ENCODE measurements at places on chromosomes 3 and 15.

GRCh38 chr3:149545049-149545448 is 70.6 kb downstream of the TM4SF4 start:
- no peak for DNase-seq

- no peak for DNase-seq
Measured at GRCh38 chr3:7190095-7190494, 329.2 kb downstream of the GRM7 start.

DNA sequence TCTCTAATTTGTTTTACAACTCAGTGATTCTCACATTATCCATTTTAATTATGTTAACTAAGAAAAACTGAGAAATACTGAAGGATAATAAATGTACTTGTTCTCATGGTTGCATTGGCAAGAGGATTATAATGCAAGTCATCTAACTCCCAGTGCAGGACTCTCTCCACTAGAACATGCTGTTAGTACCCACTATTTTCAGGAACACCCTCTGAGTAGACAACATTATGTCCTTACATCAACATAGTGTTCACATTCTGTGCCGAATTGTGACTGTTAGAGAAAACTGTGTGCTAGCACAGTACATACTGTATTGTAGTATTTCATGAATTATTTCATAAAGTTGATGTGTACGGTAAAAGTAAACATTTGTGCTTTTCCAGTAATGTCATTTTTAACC is 80.1 kb downstream of the LEKR1 start:
- no peak for DNase-seq

DNA sequence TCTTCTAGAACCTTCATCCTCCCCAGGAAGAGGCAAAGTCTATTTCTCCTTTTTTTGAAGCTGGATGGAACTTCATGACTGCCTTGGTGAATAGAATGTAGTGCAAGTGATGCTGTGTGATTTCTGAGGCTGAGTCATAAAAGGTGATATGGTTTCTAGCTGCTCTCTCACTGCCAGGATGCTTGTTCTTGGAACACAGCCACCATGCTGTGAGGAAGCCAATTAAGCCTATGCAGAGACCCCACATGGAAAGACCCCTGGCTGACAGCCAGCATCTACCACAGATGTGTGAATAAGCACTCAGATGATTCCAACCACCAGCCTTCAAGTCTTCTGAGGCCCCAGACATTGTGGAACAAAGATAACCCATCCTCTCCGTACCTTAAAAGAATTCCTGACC is 57.0 kb downstream of the ISL2 start:
- DNase-seq, result no peak

DNA sequence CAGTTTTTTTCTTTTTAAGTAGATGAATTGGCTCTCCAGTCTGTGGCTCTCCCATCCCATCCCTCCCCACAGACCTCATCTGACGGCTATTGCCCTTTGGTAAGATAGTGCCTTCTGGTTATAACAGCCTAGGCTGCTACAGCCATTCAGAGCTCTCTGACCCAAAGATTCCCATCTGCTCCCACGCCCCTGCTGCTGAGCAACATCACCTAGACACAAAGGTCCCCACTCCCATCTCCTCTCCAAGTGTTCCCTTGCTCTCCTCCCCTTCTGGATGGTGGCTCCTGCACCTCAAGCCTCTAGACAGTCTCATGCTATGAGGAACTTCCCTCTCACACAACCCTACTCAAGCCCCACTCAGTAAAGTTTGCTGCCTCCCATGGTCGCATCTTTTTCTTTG is 23.7 kb downstream of the FBXW12 start:
- DNase-seq, result no peak

GRCh38 chr3:157128771-157129681 is 30.9 kb downstream of the CCNL1 start:
- no peak for DNase-seq

DNA sequence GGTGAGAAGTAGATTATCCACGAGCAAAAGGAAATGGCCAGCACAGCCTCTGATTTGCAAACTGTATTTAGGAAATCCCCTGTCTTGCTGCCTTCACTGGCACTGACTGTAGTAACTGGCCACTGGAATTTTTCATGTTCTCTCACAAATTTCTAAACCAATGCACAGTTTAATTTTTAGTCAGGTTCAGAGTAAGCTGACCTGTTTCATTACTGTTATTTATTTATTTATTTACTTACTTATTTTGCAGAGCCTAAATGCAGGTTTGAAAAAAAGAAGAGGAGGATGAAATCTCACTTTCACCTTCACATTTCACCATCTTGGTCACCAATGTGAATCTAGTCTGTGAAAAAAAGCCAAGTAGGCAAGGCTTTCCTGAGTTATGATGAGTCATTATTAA is 291.0 kb downstream of the PLOD2 start:
- DNase-seq, result no peak

DNA sequence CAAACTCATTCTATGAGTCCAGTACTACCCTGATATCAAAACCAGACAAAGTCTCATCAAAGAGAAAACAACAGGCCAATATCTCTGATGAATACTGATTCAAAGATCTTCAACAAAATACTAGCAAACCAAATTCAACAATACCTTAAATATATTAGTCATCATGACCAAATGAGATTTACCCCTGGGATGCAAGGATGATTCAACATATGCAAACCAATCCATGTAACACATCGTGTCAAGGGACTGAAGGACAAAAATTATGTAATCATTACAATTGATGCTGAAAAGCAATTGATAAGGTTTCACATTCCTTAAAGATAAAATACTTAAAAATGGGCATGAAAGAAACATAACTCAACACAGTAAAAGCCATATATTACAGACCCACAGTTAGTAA is 1476.9 kb downstream of the SI start:
- no peak for DNase-seq

GRCh38 chr3:177538048-177538749 is 340.9 kb upstream of the TBL1XR1 start:
- DNase-seq, result no peak

DNA sequence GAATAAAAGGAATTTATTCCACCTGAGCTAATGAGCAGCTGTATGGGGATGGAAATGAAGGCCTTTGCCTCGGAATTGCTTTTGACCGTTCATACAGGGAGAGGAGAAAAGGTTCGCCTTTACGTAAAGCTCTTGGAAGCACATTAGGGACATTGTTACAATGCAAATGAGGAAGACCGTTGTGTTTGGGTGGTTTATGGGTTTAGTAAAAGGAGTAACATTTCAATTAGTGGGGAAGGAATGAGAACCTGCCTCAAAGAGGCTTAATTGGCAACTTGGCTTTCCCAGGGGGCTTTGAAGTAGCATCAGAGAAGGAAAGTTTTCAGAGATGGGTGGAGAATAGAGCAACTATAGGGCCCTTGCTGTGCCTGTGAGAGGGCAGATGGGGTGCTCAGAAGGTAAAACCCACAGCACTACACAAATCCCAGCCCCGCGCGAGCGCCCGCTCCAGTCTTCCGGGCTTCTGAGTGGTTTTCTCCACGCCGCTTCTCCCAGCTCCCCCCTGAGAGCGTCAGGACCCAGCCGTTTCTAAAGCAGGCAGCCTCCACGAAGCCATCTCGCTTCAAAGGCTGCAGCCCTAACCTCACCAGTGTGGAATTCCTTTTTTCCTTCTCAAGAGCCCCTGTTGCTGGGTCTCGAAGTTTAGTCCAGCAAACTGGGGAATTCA is 192.0 kb upstream of the HES1 start:
- DNase-seq, result no peak

- no peak for DNase-seq
Measured at GRCh38 chr15:42141246-42141645, 15.2 kb downstream of the PLA2G4F start.

- no peak for DNase-seq
Measured at GRCh38 chr3:111588527-111588926, 6.6 kb downstream of the ZBED2 start.

DNA sequence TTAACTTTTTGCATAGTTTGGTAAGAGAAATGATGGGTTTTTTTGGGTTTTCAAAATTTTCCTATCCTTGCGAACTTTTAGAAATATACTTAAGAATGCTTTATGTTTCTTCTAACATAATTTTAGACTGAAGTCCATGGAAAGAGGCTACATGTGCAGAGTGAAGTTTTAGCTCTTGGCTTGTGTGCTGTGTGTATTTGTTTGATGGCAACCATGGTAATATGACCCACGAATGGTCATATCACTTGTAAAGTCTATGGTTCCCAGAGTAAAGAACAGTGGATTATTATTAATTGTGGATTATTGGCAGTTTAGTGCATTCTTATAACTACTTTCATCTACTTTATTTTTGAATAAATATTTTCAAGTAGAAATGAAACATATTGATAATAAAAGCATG is 124.0 kb upstream of the GOLGA6L4 start:
- DNase-seq, result no peak

DNA sequence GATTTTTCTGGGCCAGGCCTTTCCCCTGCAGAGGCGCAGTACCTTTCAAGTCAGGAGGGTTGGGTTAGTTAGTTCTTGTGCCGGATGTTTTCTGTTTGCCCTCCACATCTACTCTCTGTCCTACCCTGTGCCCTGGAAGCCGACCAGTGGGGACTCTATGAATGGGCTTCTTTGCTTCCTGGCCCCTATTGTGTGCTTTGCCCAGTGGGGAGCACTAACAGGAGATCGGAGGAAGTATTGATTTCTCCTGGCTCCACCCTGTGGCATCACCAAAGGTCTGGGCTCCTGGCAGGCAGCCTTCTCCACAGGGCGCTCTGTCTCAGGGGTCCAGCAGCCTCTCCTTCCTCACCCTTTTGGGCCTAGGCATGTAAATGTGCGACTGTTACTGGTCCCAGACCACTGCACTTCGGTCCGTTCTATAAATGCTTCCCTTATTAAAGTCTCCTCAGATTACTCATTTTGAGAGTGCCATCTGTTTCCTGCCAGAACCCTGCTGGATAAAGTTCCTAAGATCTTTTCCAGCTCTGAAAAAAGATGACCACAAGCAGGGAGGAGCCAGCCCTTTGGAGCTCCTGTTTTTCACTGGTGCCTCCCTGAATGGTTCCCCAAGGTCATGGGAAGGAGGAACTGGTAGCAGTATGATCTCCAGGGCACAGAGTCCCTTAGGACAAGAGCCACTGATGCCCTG is 44.5 kb downstream of the CTDSPL start:
- DNase-seq, result no peak

GRCh38 chr3:29171043-29171990 is 109.6 kb upstream of the RBMS3 start:
- no peak for DNase-seq

- DNase-seq, result no peak
Measured at GRCh38 chr15:50298340-50298739, 32.8 kb upstream of the HDC start.

DNA sequence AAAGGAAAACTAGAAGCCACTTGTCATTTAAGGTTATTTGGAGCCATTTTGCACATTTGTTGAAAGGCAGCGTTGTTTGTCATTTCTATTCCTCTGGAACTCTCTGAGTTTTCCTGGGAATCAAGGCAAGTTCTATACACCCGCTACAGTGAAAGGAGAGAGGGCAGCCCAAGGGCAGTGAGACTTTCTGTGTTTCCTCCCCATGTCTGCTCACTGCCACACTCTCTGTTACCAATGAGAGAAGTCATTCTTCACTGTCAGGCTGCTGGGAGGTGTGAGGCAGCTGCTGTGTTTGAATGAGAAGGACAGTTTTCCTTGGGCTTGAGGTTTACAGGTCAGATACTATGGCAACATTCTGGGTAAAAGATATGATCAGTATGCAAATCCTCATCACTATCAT is 36.0 kb downstream of the ATP13A5 start:
- peak; percentile 23 for DNase-seq

DNA sequence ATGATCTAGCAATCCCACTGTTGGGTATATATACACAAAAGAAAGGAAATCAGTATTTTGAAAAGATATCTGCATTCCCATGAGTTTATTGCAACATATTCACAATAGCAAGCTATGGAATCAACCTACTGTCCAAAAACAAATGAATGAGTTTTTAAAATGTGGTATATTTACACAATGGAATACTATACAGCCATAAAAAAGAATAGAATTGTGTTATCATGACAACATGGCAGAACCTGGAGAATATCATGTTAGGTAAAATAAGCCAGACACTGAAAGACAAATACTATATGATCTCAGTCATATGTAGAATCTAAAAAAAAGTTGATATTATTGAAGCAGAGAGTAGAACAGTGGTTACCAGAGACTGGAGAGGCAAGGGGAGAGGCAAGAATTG is 732.6 kb downstream of the MCTP2 start:
- DNase-seq, result no peak

DNA sequence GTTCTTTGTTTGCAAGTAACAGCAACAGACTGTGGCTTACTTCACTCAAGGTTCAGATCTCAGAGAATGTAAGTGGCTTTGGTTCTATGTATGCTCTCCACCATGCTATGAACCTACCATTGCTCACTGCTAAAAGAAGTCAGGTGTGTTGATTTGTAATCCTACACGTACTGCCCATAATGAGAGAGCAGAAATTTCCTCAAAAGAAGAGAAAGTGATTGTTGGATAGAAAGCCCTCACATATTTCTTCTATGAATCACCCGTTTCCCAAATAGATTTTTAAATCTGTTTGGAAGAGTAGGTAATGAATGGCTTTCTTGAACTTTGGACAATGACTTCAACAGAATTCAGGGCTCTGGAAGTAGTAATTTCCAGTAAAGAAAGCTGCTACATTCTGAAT is 565.4 kb downstream of the ROBO2 start:
- no peak for DNase-seq

GRCh38 chr3:5187920-5188418 is 462 bp downstream of the EDEM1 start:
- peak; percentile 36 for DNase-seq

- DNase-seq, result no peak
Measured at GRCh38 chr15:41949401-41950126, 22.8 kb downstream of the EHD4 start.

DNA sequence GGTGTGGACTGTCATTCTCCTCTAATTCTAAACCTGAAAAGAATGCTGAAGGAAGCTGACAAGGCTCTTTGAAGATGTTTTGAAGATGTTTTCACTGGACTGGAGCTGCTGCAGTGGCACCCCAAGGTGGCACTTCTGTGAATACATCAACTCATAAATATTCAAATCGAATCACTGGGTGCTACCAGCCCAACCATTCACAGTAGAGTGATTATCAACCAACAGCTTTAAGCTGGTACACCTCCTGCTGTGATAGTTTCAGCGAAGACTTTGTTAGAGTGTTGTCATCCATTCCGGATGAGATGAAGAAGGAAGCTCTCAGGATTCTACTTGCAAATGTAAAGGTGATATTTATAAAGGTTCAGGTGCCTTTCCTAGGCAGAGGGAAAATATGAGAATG is 106.6 kb downstream of the LSAMP start:
- DNase-seq, result no peak
